ENCODE measurements at places on chromosomes 3 and 15.

DNA sequence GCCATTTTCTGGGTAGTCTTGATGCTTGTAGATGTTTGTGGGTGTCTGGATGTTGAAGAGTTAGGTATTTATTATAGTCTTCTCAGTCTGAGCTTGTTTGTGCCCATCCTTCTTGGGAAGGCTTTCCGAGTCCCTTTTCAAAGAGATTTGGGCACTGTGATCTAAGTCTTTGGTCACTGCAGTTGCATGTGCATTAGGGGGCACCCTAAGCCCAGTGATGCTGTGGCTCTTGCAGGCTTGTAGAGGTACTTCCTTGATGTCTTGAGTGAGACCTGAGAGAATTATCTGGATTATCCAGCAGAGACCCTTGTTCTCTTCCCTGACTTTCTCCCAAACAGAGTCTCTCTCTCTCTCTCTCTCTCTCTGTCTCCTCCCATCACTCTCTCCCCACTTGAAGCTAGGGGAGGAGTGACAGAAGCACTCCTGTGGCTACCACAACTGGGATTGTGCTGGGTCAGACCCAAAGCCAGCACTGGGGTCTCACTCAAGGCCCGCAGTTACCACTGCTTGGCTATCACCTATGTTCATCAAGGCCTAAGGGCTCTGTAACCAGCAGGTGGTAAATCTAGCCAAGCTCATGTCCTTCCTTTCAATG, 68.5 kb downstream of the TMCO5A start:
- peak; percentile 44 for DNase-seq

DNA sequence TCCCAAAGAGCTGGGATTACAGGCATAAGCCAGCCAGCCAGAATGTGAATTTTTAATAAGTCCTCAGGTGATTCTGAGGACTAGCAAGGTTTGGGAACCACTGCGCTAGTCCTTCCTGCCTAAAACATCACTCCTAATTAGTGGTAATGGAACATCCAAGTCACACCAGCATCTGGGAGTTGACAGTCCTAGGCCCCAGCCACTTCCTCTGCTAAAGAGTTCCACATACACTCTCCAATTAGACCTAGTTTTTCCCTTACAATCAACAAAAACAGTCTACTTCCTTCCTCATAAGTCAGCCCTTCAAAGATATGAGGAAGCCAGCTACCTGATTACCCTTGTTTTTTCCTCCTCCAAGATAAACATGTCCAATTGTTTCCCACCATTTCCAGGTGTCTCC, 78.1 kb downstream of the OXNAD1 start:
- no peak for DNase-seq

- DNase-seq: no peak
These were observed 53.5 kb upstream of the CPNE4 start for GRCh38 chr3:132088291-132088690.

- DNase-seq: peak; percentile 74
These were observed 22.1 kb downstream of the ATP2B2 start for GRCh38 chr3:10483364-10483675.

DNA sequence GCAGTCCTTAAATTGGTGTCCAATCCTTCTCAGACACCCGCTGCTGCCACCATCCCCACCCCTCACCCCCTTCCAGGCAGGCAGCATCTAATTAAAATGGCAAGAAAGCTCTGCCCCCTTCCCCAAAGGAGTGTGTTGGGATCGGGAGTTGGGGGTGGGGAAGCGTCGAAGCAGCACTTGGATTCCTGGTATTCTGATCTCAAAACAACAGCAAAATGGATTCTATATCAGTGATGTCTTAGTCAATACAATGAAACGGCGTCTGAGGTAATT, 1.4 kb downstream of the TNIK start:
- DNase-seq: no peak

Measured in posterior cingulate gyrus (tissue), 11 donors.